ENCODE measurements at places on chromosomes 2 and 18.

DNA sequence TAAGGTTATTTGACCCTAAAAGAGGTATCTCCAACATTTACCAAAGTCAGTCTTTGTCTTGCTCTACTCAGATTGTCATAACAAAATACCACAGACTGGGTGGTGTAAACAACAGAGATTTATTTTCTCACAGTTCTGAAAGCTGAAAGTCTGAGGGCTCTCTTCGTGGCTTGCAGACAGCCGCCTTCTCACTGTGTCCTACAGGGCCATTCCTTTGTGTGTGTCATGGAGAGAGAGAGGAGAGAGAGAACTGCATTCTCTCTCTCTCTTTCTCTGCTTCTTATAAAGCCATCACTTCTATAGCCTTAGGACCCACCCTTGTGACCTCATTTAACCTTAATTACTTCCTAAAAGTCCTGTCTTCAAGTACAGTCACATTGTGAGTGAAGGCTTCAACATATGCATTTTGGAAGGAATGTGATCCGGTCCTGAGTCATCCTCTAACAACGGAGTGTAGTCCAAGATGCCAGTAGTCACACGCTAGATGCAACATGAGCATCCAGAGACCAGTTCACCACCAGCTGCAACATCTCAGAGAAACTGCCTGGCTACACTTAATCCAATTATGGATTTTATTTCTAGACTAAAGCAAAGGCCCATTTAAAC lies 130.2 kb downstream of the CD226 start:
- DNase-seq = no peak

DNA sequence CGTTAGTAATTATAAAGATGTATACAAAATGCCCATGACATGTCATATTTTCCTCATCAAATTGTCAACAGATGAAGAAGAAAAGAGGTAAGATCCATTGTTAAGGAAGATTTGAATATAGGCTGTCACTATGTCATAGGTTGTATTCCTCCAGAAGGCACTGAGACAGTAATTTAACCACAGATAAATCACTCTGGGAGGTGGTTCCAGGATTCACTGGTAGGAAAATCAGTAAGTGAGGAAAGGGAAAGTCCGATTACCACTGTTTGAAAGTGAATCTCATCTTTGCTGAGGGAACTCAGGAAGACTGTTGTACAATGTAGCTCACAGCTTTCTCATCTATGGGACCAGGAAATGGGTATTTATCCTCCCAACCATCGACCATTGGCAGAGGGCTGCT lies 152.8 kb upstream of the TMEFF2 start:
- DNase-seq = no peak

GRCh38 chr2:43169987-43170386 lies 56.4 kb downstream of the ZFP36L2 start:
- no peak for DNase-seq

- DNase-seq = no peak
These were observed 285.8 kb downstream of the TMX3 start for GRCh38 chr18:68429111-68429510.

DNA sequence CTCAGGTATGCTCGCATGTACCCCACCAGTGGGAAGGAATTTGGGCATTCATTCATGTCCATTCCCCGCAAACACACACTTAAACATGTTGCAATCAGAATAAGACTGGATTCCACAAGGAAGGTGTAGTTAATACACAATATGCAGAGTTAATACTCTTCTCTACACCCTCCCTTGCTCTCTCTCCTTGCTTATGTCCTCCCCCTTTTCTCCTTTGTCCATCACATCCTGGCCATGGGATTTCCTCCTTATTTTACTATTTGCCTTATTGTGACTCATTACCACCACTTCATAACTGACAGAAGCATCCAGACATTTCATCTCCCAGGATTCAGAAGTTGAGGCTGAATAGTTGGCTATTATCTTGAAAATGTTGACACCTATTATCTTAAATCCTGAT lies 473.8 kb upstream of the SPHKAP start:
- no peak for DNase-seq

DNA sequence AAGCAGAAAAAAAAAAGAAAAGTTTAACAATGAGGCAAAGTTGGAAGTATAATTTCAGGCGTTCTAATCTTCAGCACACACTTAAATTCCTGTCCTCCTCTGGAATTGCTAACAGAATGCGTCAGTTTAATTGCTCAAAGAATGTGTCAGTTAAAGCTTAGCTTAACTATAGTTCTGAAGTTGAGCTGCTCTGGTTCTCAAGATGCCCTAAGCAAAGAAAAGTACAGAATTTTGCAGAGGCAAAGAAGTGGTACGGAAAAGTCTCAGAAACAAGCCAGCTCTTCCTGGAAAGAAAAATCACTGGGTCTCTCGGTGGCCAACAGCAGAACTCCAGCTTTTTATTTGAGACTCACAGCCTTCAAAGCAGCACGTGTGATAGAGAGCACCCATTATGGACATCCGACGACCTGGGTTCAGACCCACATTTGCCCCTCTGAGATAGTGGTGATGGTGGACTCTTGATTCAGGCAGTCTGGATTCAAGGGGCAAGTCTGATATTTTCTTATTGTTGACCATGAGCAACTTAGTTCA lies 22.2 kb upstream of the MYO3B start:
- no peak for DNase-seq

DNA sequence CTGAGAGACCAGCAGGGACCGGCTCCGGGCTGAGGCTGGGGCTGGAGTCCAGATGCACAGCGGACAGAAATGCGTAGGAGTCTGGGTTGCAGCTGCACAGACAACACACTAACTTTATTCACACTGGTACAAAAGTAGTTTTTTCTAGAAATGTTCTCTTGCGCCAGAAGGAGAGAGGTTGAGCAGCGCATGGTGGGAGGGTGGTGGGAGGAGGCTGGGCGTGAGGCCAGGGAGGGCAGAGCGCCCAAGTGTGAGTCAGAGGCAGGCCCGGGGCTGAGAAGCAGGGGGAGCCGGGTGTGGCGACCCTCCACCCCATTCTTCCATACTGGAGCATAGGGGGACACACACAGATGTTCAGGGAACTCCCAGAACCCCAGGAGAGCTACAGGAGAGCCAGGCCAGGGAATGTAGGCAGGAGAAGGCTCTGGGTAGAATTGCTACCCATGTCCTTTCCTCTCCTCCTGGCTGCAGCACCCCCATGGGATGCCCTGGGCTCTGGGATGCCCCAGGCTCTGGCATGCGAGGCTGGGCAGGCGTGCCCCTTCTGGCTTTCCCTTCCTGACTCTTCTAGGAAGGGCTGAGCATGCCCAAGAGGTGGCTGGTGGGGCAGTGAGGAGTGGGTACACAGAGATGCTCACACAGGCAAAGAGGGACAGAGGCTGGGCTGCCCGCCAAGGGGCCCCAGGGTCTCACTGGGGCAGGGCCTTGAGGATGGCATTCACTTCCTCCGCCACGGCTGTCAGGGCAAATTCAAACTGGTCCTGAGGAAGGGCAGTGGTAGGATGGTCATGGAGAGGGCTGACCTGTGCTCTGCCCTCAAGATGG lies 10.6 kb downstream of the DNAJB2 start:
- DNase-seq = peak; percentile 51

- peak; percentile 20 for DNase-seq
These were observed 491 bp downstream of the ALK start for GRCh38 chr2:29920631-29921559.

DNA sequence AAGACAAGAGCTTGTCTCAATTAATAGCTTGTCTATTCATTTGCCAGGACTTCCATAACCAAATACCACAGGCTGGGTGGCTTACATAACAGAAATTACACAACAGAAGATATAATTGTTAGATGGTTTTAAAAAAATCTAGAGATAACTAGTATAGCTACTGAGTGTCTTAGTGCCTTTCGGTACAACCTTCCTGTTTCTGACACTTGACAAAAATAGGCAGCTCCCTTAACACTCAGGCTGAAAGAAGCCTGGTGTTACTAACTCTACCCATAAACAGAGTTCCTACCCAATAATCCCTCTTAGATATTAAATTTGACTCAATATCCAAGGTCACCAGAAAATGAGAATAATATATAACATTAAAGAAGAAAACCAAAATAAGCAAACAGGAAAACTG lies 129.7 kb downstream of the BARD1 start:
- DNase-seq = no peak

DNA sequence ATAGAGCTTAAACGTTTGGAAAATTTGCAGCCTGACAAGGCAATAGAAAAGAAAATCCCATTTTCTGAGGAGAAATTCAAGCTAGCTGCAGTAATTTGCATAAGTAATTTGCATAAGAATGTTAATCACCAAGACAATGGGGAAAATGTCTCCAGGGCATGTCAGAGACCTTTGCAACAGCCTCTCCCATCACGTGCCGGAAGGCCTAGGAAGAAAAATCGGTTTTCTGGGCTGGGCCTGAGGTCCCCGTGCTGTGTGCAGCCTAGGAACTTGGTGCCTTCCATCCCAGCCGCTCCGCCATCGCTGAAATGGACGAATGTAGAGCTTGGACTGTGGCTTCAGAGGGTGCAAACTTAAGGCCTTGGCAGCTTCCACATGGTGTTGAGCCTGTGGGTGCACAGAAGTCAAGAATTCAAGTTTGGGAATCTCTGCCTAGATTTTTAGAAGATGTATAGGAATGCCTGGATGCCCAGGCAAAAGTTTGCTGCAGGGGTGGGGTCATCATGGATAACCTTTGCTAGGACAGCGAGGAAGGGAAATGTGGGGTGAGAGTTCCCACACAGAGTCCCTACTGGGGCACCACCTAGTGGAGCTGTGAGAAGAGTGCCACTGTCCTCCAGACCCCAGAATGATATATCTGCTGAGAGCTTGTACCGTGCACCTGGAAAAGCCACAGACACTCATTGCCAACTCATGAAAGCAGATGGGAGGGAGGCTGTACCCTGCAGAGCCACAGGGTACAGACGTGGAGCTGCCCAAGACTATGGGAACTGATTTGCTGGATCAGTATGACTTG lies 164.6 kb downstream of the GULP1 start:
- no peak for DNase-seq

GRCh38 chr18:62977512-62977911 lies 262.2 kb downstream of the PHLPP1 start:
- no peak for DNase-seq

GRCh38 chr18:8800445-8800844 lies 95.1 kb downstream of the MTCL1 start:
- peak; percentile 75 for DNase-seq

- no peak for DNase-seq
These were observed 54.4 kb downstream of the VAPA start for GRCh38 chr18:9968081-9968848.

GRCh38 chr2:133953524-133953923 lies 300.3 kb upstream of the MGAT5 start:
- no peak for DNase-seq

DNA sequence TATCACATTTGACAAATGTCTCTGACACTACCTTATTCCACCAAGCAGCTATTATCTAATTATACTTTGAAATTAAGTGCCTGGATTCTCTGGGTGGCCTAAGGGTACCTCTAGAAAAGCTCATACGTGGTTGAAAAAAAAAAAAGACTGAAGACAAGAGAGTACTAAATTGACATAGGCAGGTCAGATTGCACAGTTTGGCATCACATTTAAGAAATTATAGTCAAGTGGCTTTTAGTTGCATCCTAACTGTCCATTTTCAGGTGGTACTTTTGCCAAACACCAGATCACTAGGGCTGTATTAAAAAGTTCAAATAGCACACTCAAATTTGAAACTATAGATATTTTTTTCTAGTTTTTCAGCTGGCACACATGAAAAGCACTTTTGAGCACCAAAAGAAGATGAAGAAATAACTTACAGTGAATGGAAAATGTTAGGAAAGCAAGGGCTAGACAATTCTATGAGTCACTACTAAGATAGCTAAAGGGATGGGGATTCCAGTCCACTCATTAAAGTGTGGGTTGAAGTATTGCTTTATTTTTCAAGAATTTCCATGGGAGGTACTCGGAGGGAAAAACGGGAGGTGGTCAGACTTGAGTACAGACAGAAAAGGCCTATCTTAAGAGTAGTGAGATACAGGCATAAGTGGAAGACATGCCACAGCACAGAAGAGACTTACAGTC lies 106.5 kb upstream of the COL5A2 start:
- DNase-seq = peak; percentile 44

- DNase-seq = no peak
These were observed 184.2 kb upstream of the ACAA2 start for GRCh38 chr18:49997558-49997957.

GRCh38 chr18:3449512-3450011 lies 410 bp upstream of the TGIF1 start:
- no peak for DNase-seq

- no peak for DNase-seq
These were observed 507 bp downstream of the RTKN start for GRCh38 chr2:74441170-74441689.

- DNase-seq = no peak
These were observed 73.5 kb downstream of the CCBE1 start for GRCh38 chr18:59623456-59624368.

DNA sequence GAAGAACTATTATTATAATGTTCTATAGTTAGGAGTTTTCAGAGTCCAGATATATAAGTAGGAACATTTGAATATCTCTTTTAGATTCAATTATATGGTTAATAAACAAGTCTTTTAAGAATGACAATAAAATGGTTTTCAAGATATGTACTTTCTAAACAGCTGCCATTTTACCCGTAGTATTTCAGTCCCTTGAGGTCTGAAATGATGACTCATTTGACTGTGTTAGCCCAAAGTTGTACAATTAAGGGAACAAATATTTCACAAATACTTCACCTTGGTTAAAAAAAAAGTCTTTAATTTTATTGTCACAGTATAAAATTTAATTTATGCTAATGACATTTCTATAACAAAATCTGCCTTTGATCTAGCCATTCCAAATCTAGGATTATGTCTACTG lies 91.6 kb upstream of the TANK start:
- DNase-seq = no peak

DNA sequence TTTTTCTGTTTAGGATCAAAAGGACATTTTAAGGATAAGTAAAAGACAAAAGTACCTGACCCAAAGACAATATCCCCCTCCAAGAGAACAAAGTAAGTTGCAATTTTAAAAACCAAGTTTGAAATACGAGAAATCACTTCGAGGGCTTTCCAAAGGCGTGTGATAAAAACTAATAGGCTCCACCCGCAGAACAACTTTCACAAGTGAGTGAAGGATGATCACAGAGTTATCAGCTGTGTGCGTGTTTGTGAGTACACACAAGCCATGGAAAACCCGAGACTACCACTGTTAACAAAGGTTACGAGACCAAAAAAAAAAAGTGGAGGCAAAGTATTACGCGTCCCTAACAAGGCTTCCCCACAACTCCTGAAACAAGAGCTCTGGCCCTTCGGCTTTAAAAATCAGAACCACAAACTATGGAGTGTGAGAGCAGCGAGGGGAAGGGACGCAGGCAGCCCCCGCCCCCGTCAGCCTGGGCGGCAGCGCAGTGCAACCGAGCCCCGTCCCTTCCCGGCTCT lies 719 bp downstream of the SMAD2 start:
- DNase-seq = no peak
